Psoas muscle (tissue), 8 donors: ENCODE measurements at places on chromosomes 5 and 9.
A peak's percentile ranks its signal among the peaks of the same experiment; 100 is the strongest.

DNA sequence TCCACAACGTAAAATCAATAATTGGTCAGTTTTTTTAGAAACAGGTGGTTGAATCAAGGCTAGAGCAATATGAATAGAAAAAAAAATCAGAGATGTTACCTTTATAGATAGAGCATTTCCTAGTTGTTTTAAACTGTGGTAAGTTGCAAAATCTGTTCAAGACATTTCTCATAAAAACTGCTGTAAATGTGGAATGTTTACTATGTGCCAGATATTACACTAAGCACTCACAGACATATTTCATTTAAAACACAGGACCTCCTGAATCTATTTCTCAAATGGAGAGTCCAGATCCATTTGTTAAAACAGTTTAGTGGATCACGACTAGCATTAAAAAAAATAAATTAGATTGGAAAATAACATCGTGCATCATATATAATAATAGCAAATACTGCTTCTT lies 570.0 kb upstream of the ZNF608 start:
- no peak for DNase-seq

- DNase-seq = no peak
These were observed 97.4 kb downstream of the HOMER1 start for GRCh38 chr5:79416499-79416898.

DNA sequence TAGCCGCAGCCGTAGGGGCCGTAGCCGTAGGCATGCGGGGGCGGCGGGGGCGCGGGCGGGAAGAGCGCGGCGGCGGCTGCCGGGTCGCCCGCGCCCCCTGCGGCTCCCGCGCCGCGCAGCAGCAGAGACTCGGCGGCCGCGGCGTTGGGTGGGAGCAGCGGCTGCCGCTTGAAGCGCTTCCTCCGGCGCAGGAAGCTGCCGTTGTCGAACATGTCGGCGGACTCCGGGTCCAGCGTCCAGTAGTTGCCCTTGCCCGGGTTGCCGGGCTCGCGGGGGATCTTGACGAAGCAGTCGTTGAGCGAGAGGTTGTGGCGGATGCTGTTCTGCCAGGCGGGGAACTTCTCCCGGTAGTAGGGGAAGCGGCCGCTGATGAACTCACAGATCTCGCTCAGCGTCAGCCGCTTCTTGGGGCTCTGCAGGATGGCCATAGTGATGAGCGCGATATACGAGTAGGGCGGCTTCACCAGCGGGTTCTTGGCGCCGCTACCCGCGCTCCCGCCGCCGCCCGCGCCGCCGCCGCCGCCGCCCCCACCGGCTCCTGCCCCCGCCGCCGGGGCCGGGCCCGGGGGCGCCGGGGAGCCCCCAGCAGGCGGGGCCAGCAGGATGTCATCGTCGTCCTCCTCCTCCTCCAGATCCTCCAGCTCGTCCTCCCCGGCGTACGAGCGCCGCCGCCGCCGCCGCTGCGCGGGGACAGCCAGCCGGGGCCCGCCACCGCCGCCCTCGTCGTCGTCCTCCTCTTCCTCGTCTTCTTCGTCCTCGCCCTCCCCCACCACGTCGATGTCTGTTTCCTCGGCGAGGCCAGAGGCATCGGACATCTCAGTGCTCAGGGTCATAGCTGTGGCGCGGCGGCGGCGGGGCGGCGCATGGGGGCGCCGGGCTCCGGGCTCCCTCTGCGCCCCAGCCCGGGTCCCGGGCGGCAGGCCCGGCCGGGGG lies 781 bp downstream of the FOXD1 start:
- DNase-seq = peak; percentile 60

DNA sequence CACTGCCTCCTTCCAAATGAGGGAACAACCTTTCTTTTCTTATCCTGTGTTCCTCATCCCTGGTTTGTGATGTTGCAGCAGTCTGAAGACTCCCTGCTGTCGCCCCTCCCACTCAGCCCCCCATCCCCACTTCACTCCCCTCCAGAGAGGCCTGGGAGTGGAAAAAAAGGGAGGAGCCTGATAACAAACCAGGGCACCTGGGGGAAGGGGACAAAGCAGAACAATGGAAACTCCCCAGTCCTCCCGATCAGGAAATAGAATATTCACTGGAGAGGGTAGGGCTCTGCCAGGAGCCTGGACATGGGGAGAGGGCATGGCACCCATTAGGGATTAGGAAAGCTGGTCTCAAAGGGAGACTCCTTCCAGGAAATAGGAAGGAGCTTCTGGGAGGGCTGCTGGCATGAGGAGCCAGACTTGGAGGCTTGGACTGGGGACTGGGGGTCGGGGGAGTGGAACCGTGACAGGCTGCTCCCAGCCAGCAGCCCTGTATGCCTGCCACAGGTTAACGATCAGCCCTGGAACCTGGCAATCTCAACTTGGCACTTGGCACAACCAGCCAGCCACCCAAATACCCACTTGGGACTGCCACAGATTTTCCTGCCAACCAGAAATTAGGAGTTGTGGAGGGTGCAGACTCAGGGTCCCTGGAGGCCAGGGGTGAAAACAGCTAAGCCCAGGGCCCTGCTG lies 20.0 kb downstream of the PCDH1 start:
- no peak for DNase-seq

- DNase-seq = no peak
These were observed 7.5 kb upstream of the OTULINL start for GRCh38 chr5:14574096-14574495.

DNA sequence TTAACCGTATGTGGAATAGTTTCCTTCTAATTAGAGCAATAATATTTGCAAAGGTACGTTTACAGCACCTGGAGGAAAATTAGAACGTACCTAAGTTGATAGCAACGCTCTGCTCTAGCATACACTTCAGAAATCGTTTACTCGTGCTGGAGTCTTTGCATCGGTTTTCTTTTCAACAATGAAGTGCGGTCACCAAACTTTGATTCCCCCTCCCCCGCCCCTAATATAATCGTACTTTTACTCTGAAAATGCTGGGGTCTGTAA lies 506 bp downstream of the ADAMTS19 start:
- no peak for DNase-seq

DNA sequence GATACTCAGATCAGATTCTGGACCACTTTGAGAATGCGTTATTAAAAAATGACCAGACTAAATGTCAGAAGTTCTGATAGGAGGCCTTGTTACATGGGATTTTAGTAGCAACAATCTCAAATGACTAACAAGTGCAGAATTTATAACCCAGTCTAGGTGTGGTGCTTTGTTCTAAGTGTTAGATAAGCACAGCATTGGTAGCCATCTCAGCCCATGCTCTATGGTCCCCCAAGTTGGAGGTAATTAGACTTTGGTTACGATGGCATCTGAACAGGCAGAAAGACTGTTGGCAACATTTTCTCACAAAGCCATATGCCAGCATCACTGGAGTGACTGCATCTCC lies 140.4 kb upstream of the RPS23 start:
- DNase-seq = no peak

DNA sequence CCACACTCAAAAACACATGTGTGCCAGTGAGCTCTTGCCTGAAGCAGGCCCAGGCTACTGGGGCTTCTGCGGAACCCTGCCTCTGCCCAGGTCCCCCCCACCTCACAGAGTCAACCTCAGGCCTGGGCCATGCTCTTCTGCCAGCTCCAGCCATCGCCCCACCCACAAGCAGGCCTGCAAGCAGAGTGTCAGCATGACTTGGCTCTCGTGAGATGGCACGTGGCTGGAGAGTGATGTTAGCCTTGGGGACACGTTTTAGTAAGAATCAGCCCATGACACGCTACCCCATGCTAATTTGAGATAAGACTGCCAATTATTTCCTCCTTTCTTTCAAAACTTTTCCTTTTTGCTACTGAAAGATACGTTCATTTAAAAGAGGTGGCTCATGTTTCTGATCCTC lies 351.7 kb downstream of the IRX2 start:
- DNase-seq = no peak

- DNase-seq = no peak
These were observed 2365.9 kb downstream of the MAT2B start for GRCh38 chr5:165871291-165871690.
